Activated T-helper 2 cell treated with anti-CD3 and anti-CD28 coated beads, Interferon-gamma antibody, Interleukin-2, Interleukin-4, amounts not matched to agents 10 μg/mL and 5 μg/mL and 100 μg/mL, durations not matched to agents 14 hours and 24 hours and 36 hours (primary cell): ENCODE measurements at places on chromosomes 7 and 10. TPM values are rescaled to one million over a fixed set of nuclear protein-coding genes. Genes with fewer than 3 reads are reported as not detected.

The RINT1 gene
- total RNA-seq = 25.7 and 28.7 TPM in 2 replicates

The EVX1 gene
- total RNA-seq = not detected in 2 replicates

The IDI2 gene
- not detected in 2 replicates for total RNA-seq

The HOXA11 gene
- total RNA-seq = not detected in 2 replicates

The SCART1 gene
- total RNA-seq = 1.3 and 1.4 TPM in 2 replicates

The SPDYE6 gene
- not detected in 2 replicates for total RNA-seq

The ACSM6 gene
- not detected in 2 replicates for total RNA-seq

The MAGI2 gene
- 0.11 and 0.21 TPM in 2 replicates for total RNA-seq

The HEPACAM2 gene
- total RNA-seq = not detected in 2 replicates

The PNLIP gene
- not detected in 2 replicates for total RNA-seq

The PNLIPRP3 gene
- not detected in 2 replicates for total RNA-seq

The EPDR1 gene
- 0.62 and 1.1 TPM in 2 replicates for total RNA-seq

The TMEM243 gene
- 41.8 and 43.8 TPM in 2 replicates for total RNA-seq

The TLX1 gene
- total RNA-seq = not detected in 2 replicates

The TRIM74 gene
- 0.43 and 0.69 TPM in 2 replicates for total RNA-seq

The AOC1 gene
- total RNA-seq = 0.16 TPM in 1 of 2 replicates, not detected in the other

The SPDYE11 gene
- not detected in 2 replicates for total RNA-seq

The NPY4R gene
- not detected in 2 replicates for total RNA-seq

The AKR1C2 gene
- not detected in 2 replicates for total RNA-seq

The ANKRD1 gene
- not detected in 2 replicates for total RNA-seq

The ERVW-1 gene
- not detected in 2 replicates for total RNA-seq

The PLAC9 gene
- total RNA-seq = not detected in 2 replicates

The OR9A2 gene
- total RNA-seq = 0.30 TPM in 1 of 2 replicates, not detected in the other

The LIPF gene
- not detected in 2 replicates for total RNA-seq

The DLD gene
- total RNA-seq = 104 and 108 TPM in 2 replicates

The LIPM gene
- not detected in 2 replicates for total RNA-seq

The VAX1 gene
- total RNA-seq = not detected in 2 replicates

The CYP3A4 gene
- not detected in 2 replicates for total RNA-seq

The TMEM130 gene
- 0.30 TPM in 1 of 2 replicates, not detected in the other for total RNA-seq

The OR13A1 gene
- not detected in 2 replicates for total RNA-seq

The PSPH gene
- total RNA-seq = 18.4 and 20.8 TPM in 2 replicates

The KCND2 gene
- not detected in 2 replicates for total RNA-seq

The CPN1 gene
- total RNA-seq = not detected in 2 replicates

The TRIM73 gene
- 5.7 and 6.4 TPM in 2 replicates for total RNA-seq

The VTI1A gene
- total RNA-seq = 33.6 and 39.5 TPM in 2 replicates

The ZNF727 gene
- total RNA-seq = 0.11 and 0.18 TPM in 2 replicates

The CCDC172 gene
- not detected in 2 replicates for total RNA-seq

The PNLIPRP1 gene
- total RNA-seq = not detected in 2 replicates

The OR2A42 gene
- total RNA-seq = 0.09 TPM in 1 of 2 replicates, not detected in the other

The ZDHHC6 gene
- total RNA-seq = 42.9 and 43.2 TPM in 2 replicates

The PSMA2 gene
- 204 and 218 TPM in 2 replicates for total RNA-seq

The HYAL4 gene
- total RNA-seq = not detected in 2 replicates

The HIPK2 gene
- 27.6 and 27.7 TPM in 2 replicates for total RNA-seq

The FOXI2 gene
- not detected in 2 replicates for total RNA-seq
